ENCODE measurements at places on chromosomes 12 and 14. TPM values are rescaled to one million over a fixed set of nuclear protein-coding genes. Genes with fewer than 3 reads are reported as not detected.

DNA sequence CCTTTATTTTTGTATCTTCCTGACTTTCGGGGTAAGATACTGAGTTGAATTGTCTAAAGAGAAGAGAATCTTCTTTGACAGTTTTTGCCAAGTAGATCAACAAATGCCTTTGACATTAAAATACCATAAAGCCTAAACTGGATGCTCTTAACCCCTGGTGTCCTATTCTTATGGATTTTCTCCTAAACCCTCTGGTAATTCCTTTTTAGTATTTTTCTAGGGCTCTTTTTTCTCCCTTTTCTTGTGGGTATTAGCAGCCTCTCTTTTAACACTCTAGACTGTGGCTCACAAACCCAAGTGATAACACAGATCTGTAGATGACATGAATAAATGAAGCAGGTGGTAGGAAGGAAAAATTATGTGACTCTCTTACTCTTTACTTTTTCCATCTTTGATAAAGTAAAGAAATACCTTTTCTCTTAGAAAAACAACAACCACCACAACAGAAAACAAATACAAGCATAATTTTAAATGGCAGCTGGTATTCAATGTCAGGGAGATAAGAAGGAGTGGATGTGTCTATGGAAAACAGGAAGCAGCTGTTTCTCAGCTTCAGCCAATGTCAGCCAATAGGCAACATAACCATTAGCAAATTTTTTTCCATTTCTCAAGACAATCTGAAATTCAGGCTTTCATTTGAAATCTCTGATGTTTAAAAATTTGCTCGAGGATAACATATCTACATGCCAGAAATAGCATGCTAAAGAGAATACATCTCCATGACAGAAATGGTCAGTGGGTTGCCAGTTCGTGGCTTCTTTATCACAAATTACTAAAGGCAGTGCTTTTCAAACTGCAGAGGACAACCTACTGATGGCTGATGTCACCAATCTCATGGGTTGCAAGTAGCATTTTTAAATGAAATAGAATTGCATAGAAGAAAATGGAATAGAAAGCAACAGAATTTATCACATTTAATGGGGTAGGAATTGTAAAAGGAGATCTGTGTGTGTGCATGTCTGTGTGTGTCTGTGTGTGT lies 123.1 kb upstream of the KRR1 start:
- H3K27me3 ChIP-seq, result no peaks in the 10 kb centered on the region
- no peak overlapping the region for H3K4me3 ChIP-seq
- H3K4me1 ChIP-seq, result no peaks in the 10 kb centered on the region
- no peak for DNase-seq
- H3K36me3 ChIP-seq, result no peaks in the 10 kb centered on the region

DNA sequence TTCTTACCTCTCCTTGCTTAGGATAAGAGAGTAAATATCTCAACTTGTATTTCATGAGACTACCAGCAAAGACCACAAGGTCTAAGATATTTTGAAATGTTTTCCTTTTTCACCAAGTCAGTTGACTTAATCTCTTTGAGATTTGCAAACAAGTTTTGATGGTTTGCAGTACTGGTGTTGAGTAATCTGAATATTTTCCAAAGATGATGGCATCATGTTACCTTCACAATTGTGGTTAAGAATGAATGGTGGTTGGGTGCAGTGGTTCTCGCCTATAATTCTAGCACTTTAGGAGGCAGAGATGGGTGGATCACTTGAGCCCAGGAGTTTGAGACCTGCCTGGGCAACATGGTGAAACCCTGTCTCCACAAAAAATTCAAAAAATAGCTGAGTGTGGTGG lies 225.7 kb downstream of the TMTC2 start:
- no peaks in the 10 kb centered on the region for H3K36me3 ChIP-seq
- no peak for DNase-seq
- H3K4me1 ChIP-seq, result no peaks in the 10 kb centered on the region
- H3K4me3 ChIP-seq, result no peak overlapping the region
- H3K27ac ChIP-seq, result no peak overlapping the region

- H3K4me3 ChIP-seq, result no peak overlapping the region
- no peaks in the 10 kb centered on the region for H3K27me3 ChIP-seq
- peak overlapping the region; percentile 60 for H3K27ac ChIP-seq
- DNase-seq, result no peak
- H3K36me3 ChIP-seq, result no peaks in the 10 kb centered on the region
These were observed 15.6 kb downstream of the TSPAN9 start for GRCh38 chr12:3092764-3093163.

- DNase-seq, result no peak
- peaks cover 81% of the 10 kb centered on the region for H3K4me1 ChIP-seq
These were observed 66.1 kb downstream of the SAMD4A start for GRCh38 chr14:54633076-54633475.

GRCh38 chr12:116263844-116264243 lies 13.6 kb downstream of the MED13L start:
- no peak for DNase-seq
- H3K36me3 ChIP-seq, result no peaks in the 10 kb centered on the region
- no peak overlapping the region for H3K27ac ChIP-seq
- H3K4me3 ChIP-seq, result no peak overlapping the region

DNA sequence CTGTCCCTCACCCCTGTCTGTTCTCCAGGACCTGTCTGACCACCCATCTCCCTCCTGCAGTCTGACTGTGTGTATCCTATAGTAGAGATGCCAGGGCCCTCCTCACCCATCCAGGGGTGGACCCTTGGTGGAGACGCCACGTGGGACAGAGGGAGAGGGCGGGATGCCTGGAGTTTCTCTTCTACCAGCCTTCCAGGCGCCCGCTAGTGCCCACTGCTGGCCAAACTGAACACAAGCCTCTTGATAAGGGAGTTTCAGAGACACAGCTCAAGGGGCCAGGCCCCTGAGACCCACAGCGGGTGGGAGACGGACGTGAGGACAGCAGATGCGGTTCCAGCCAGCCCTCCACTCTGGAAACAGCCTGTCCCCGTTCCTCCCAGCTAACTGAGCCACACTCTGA lies 147.3 kb downstream of the RBM19 start:
- H3K27me3 ChIP-seq, result no peaks in the 10 kb centered on the region
- H3K36me3 ChIP-seq, result peaks cover 15% of the 10 kb centered on the region
- no peak overlapping the region for H3K4me3 ChIP-seq
- no peak for DNase-seq
- H3K4me1 ChIP-seq, result no peaks in the 10 kb centered on the region

DNA sequence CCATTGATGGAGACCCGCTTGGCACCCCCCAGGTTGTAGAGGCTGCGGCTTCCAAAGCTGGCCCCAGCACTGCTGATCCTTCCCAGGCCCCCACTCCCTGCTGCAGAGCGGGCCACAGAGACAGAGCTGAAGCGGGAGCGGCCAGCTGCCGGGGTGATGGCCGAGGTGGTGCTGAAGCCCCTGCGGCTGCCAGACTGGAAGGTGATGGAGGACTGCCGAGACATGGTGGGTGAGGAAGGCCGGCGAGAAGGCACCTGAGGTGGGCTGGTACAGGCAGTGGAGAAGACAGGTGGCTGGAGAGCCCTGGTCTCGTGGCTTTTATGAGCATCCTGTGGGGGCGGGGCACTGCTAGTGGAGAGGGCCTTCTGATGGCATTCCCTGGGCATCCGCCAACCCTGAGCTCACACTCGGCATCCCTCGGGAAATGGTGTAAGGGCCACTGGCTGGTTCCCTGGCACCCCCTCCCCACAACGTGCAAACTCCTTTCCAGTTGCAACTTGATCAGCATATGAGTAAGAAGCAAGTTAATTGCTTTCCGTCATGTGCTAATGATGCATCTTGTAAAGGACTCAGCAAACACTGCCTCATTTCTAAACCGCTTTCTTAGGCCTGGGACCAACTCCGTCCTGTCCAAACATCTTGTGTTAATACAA lies at the start of gene KRT75:
Gene KRT75 (minus strand): TSS at position 291 of the 653 bp plus-strand sequence. CDS start 67 bp downstream, at position 224.
- no peaks in the 10 kb centered on the region for H3K4me1 ChIP-seq
- DNase-seq, result no peak
- H3K4me3 ChIP-seq, result no peak within 1 kb of the TSS
- H3K27me3 ChIP-seq, result peaks cover 74% of the 10 kb centered on the region
- H3K36me3 ChIP-seq, result no peaks in the 10 kb centered on the region
- no peak within 1 kb of the TSS for H3K27ac ChIP-seq

DNA sequence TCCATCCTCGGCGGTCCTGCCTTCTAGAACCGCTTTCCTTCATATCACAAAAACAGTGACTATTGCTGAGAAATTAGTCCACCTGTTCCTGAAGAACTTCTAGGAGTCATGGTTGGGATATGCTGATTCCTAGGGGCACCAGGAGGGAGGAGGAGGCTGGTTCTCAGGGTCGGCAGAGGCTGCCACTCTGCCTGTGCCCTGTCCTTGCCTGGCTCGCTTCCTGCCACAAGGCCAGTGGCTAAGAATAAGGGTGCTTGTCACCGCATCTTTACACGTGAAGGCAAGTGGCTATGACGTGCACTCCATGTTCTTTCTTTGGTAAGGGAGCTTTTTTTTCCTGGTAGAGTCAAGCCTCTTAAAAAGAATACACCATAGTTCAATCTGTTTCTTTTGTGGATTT lies 18.7 kb upstream of the DGLUCY start:
- no peak for DNase-seq
- no peak overlapping the region for H3K27ac ChIP-seq
- no peaks in the 10 kb centered on the region for H3K4me1 ChIP-seq
- no peaks in the 10 kb centered on the region for H3K27me3 ChIP-seq
- no peak overlapping the region for H3K4me3 ChIP-seq

DNA sequence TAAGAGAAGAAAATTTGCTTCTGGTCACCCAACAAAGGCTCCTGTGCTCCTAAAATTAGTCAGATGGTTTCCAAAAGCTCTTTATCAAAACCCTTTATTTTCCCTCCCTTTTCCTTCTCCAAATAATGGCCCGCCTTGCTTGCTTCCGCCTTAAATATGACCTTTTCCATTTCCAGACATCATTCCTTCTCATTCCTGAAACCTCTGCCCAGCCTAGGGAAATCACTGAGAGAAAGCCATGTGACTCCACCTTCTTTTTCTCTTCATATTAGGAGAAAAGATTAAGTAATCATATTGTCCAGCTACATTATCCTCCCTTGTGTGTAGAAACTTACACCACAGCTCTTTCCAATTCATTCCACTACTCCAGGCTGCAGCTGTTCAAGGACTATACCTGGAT lies 75.7 kb upstream of the GPHB5 start:
- peaks cover 26% of the 10 kb centered on the region for H3K36me3 ChIP-seq
- H3K27me3 ChIP-seq, result no peaks in the 10 kb centered on the region
- DNase-seq, result no peak
- H3K4me3 ChIP-seq, result no peak overlapping the region
- no peak overlapping the region for H3K27ac ChIP-seq

- H3K27ac ChIP-seq, result peak overlapping the region; percentile 98
- no peaks in the 10 kb centered on the region for H3K27me3 ChIP-seq
- no peak for DNase-seq
- H3K4me1 ChIP-seq, result peaks cover 45% of the 10 kb centered on the region
These were observed 591 bp upstream of the IRF9 start for GRCh38 chr14:24160499-24160849.

GRCh38 chr12:82366197-82366596 lies 7.9 kb downstream of the METTL25 start:
- H3K4me3 ChIP-seq, result no peak overlapping the region
- no peak overlapping the region for H3K27ac ChIP-seq
- peaks cover 36% of the 10 kb centered on the region for H3K4me1 ChIP-seq
- no peak for DNase-seq
- peaks cover 11% of the 10 kb centered on the region for H3K36me3 ChIP-seq

DNA sequence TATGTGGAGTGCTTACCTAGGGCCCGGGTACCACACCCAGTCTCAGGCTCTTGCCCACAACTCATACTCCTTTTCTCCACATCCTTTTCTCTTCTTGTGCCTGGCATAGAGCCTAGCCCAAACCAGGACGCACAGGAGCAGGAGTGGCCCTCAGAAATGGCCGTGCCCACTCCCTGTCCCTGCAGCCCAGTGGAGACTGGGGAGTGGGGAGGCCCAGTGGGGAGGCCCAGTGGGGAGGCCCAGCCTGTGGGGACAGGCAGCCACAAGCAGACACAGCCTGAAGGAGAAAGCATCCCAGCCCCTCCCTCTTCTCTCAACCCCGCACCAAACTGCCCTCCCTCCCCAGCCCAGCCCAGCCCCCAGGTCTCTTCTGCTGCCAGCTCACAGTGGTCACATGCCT lies 196.8 kb downstream of the KIF26A start:
- DNase-seq, result no peak
- no peaks in the 10 kb centered on the region for H3K36me3 ChIP-seq
- no peaks in the 10 kb centered on the region for H3K4me1 ChIP-seq
- H3K27ac ChIP-seq, result no peak overlapping the region
- H3K4me3 ChIP-seq, result no peak overlapping the region

- no peak overlapping the region for H3K4me3 ChIP-seq
- DNase-seq, result no peak
These were observed 260.5 kb downstream of the ADAMTS20 start for GRCh38 chr12:43291516-43291915.

GRCh38 chr12:122318607-122319605 lies 52.6 kb upstream of the VPS33A start:
- peaks cover 16% of the 10 kb centered on the region for H3K4me1 ChIP-seq
- H3K4me3 ChIP-seq, result no peak overlapping the region
- H3K36me3 ChIP-seq, result peaks cover 75% of the 10 kb centered on the region
- no peak for DNase-seq
- no peaks in the 10 kb centered on the region for H3K27me3 ChIP-seq
- peak overlapping the region; percentile 68 for H3K27ac ChIP-seq

GRCh38 chr12:45907955-45908354 lies 82.4 kb downstream of the SCAF11 start:
- DNase-seq, result no peak
- no peak overlapping the region for H3K4me3 ChIP-seq
- H3K27ac ChIP-seq, result no peak overlapping the region

DNA sequence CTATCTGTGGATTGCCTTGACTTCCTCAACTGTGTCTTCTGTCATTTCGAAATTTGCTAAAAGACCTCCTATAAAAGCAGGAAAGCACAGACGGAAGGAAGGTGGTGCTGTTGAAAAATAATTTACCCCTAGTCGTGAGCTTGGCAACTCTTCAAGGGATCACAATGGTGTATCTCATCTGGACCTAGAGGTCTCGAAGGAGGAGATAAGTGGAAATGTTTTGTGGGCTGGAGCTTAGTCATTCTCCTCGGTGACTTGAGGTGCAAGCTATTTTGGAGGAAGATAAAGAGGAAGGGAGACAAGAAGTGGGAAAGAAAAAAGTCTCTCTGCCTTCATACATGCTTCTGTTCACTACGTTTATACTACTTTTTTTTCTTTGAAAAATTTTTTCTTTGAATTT lies 89.9 kb downstream of the FLRT2 start:
- no peaks in the 10 kb centered on the region for H3K27me3 ChIP-seq
- no peaks in the 10 kb centered on the region for H3K4me1 ChIP-seq
- peaks cover 7% of the 10 kb centered on the region for H3K36me3 ChIP-seq
- H3K27ac ChIP-seq, result no peak overlapping the region
- no peak overlapping the region for H3K4me3 ChIP-seq

GRCh38 chr14:51654533-51654845 lies 2.8 kb downstream of the FRMD6 start:
- H3K27ac ChIP-seq, result peak overlapping the region; percentile 91
- H3K36me3 ChIP-seq, result no peaks in the 10 kb centered on the region
- peaks cover 74% of the 10 kb centered on the region for H3K4me1 ChIP-seq
- H3K4me3 ChIP-seq, result peak overlapping the region; percentile 95

INHBC gene
- not detected for total RNA-seq

DPF3 gene
- 37.7 TPM for total RNA-seq

LYSET gene
- total RNA-seq, result 24.4 TPM

SLCO1B1 gene
- total RNA-seq, result not detected

CCDC85C gene
- 41.0 TPM for total RNA-seq

SPIC gene
- total RNA-seq, result not detected

ACVRL1 gene
- total RNA-seq, result 36.9 TPM

HCAR2 gene
- total RNA-seq, result 0.14 TPM

LRRC10 gene
- 43.8 TPM for total RNA-seq
